ENCODE measurements at places on chromosomes 4 and X.

- DNase-seq = no peak
Measured at GRCh38 chrX:7617994-7618393, 225.0 kb upstream of the VCX start.

- DNase-seq = no peak
Measured at GRCh38 chr4:32199639-32200038, 1479.5 kb downstream of the PCDH7 start.

DNA sequence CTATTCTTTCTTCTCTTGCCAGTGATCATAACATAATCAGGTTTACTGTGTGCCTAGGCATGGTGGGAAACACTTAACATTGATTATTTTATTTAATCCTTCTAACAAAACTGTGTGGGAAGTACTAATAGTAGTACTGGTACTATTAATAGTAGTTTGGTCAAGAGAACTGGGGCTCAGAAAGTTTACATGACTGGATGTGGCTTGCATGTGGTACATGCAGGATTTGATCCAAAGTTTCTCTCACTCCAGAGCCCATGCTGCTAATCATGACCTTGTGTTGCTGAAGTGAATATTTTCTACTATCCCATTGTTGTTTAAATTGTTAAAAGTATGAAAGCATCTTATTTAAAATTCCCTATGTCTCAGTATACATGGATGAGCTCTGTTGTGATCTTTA is 78.4 kb downstream of the TMEM164 start:
- DNase-seq = no peak

DNA sequence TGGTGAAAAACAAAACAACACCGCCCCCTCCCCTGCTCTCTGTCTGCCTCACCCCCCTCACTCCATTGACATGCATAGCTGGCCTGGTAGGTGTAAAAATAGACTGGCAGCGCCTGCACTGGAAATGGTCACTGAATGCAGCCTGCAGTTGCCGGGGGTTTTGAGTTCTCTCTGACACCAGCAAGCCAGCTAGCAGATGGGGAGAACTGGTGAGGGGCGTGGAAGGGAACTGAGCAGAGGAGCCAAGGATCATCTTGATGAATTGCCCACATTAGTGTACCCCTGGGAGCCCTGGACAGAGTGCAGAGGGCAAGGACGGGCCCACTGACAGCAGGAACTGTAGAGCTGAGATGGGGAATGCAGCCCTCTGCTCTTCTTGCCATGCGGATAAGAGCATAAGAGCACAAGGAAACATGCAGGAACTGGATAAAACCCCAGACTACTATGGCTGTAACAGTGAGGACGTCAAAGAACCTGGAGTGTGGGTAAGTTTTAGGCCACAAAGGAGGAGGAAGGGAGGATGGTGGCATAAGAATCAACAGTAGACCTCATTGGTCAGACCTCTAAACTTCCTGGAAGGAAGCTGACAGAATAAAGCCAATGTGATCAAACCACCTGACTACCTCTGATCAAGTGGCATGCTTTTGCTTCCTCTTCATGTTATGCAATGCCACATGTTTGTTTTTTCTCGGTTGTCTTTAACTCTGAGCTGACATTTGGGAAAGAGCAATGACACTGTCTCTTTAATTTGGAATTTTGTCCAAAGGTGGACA is 96.3 kb downstream of the ANK2 start:
- no peak for DNase-seq

Measured in amniotic stem cell (primary cell).